ENCODE measurements at places on chromosomes 16 and 17. TPM values are rescaled to one million over a fixed set of nuclear protein-coding genes. Genes with fewer than 3 reads are reported as not detected.
A peak's percentile ranks its signal among the peaks of the same experiment; 100 is the strongest.

Gene ZNF205
- 0.09 TPM for total RNA-seq

Gene RPRML
- not detected for total RNA-seq

Gene TBC1D26
- 0.23 TPM for total RNA-seq

- no peaks in the 10 kb centered on the region for H3K27me3 ChIP-seq
- no peak overlapping the region for H3K4me3 ChIP-seq
These were observed 14.7 kb downstream of the GSPT1 start for GRCh38 chr16:11901091-11901490.

DNA sequence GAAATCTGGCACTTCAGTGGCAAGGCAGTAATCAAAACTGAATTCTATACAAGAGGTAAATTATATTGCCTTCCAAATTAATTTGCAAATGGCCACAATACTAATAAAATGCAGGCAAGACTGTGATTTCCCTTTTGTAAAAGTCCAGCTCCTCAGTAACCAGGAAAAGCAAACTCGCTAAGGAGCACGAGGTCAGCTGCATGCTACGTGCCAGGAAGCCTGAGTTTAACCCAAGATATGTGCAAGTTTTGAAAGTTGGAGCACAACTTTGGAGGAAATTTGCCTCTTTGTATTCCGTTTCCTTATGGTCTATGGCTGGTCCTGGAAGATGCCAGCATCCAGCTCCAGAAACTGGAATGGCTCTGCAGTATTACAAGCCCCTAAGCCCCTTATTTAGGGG lies 226.8 kb upstream of the DYNLRB2 start:
- DNase-seq: no peak
- H3K27ac ChIP-seq: no peak overlapping the region

GRCh38 chr17:6556121-6557039 lies at the start of gene PITPNM3:
TSS of gene PITPNM3 (minus strand) at chr17:6556555. CDS start at chr17:6556406, 149 bp downstream.
- H3K27ac ChIP-seq: no peak within 1 kb of the TSS
- peaks cover 9% of the 10 kb centered on the region for H3K4me1 ChIP-seq
- peak within 1 kb of the TSS; percentile 57 for H3K4me3 ChIP-seq
- H3K36me3 ChIP-seq: no peaks in the 10 kb centered on the region
- DNase-seq: no peak

GRCh38 chr16:84518804-84519341 lies 14.4 kb upstream of the MEAK7 start:
- no peak overlapping the region for H3K4me3 ChIP-seq
- peak overlapping the region; percentile 85 for H3K27ac ChIP-seq
- peaks cover 64% of the 10 kb centered on the region for H3K4me1 ChIP-seq

GRCh38 chr16:30533146-30533522 lies 1.5 kb downstream of the ZNF747 start:
- H3K4me3 ChIP-seq: peak overlapping the region; percentile 81
- peaks cover 41% of the 10 kb centered on the region for H3K36me3 ChIP-seq
- no peak for DNase-seq
- H3K27me3 ChIP-seq: no peaks in the 10 kb centered on the region
- peak overlapping the region; percentile 81 for H3K27ac ChIP-seq
- peaks cover 31% of the 10 kb centered on the region for H3K4me1 ChIP-seq

Measured in activated T-helper 2 cell treated with anti-CD3 and anti-CD28 coated beads, Interferon-gamma antibody, Interleukin-2, Interleukin-4, amounts not matched to agents 10 μg/mL and 5 μg/mL and 100 μg/mL, durations not matched to agents 14 hours and 24 hours and 36 hours (primary cell).